Upper lobe of left lung (tissue), 6 donors: ENCODE measurements at places on chromosomes 3 and 15. TPM values are rescaled to one million over a fixed set of nuclear protein-coding genes. Genes with fewer than 3 reads are reported as not detected.

Gene CIAO2A
- total RNA-seq = 39.0 TPM

GRCh38 chr15:60004846-60005351 lies 788 bp downstream of the FOXB1 start:
- H3K4me3 ChIP-seq = peak overlapping the region; percentile 51
- H3K36me3 ChIP-seq = no peaks in the 10 kb centered on the region
- H3K27ac ChIP-seq = no peak overlapping the region
- peaks cover 74% of the 10 kb centered on the region for H3K27me3 ChIP-seq

DNA sequence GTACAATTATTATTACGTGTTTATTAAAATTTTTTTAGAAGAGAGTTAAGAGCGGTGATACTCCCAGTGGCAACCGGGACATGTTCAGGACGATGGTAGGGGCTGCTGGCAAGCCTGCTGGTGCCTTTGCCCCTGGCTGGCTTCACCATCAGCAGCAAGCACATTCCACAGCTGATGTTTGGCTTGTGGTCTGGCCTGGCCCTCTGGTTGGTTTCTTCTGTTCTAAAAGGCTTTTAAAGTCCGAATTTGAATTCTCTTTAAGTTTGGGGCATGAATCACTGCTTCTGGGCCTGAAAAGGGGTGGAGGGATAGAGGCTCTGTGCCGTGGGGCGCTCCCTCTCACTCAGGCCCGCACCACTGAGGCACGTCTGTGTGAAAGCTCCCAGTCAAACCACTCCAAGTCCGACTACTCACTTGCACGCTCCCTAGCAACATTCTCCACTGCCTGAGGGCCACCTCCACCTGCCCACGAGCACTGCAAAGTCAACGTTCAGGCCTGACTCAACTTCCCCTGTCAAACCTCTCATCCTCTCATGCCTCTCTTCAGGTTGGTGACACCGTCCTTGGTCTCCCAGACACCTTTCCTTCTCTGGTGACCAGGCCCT lies 10.1 kb downstream of the ITGA11 start:
- DNase-seq = peak; percentile 19
- no peak overlapping the region for H3K4me3 ChIP-seq
- H3K27ac ChIP-seq = no peak overlapping the region
- peaks cover 9% of the 10 kb centered on the region for H3K4me1 ChIP-seq
- no peaks in the 10 kb centered on the region for H3K36me3 ChIP-seq

Gene CEP152
- 4.1 TPM for total RNA-seq

DNA sequence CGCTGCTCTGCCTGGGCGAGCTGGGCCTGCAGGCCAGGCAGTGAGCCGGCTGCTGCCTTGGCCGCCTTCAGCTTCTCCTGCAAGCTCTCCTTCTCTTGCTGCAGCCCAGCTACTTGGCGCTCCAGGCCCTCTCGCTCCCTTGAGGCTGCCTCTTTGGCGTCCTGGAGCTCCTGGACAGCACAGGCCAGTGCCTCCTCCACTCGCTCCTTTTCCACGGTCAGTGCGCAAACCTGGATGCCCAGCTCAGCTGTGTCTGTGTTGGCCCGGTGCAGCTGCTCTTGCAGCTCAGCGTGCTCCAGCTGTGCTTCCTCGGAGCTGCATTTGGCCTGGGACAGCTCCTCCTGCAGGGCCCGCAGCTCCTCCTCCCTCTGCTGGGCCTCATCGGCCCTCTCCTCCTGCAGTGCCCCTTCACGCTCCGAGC lies 23.1 kb downstream of the CXCR6 start:
- DNase-seq = peak; percentile 44
- H3K4me3 ChIP-seq = no peak overlapping the region
- no peaks in the 10 kb centered on the region for H3K27me3 ChIP-seq
- peaks cover 7% of the 10 kb centered on the region for H3K4me1 ChIP-seq
- no peak overlapping the region for H3K27ac ChIP-seq

Gene ANKRD63
- total RNA-seq = 5.2 TPM

DNA sequence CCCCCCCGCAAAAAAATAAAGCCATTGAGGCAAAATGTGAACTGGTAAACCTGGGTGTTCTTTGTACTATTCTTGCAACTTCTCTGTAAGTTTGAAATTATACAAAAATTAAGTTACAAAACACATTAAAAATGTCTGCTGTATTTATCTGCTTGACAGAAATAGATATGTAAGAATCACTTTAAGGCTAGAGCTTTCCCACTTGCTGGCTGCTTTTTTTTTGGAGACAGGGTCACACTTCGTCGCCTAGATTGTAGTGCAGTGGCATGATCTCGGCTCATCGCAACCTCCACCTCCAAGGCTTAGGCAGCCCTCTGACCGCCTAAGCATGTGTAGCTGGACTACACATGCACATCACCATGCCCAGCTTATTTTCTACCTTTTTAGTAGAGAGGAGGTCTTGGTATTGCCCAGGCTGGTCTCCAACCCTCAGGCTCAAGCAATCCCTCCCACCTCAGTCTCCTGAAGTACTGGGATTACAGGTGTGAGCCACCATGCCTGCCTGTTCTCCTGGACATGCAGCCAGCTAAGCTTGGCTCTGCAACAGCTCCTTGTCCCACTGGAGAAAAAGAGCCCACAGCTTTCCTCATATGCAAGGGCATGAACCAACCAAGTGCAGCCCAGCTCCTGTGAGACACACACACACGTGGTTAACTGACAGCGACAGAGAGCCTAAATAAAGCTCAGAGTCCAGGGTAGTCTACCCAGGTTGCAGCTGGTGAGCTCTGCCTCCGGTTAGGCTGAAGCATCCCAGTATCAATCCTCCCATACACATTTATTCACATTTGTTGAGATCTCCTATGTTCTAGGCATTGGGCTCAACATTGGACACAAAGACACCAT lies 4.5 kb downstream of the RPS17 start:
- H3K4me3 ChIP-seq = no peak overlapping the region
- H3K27ac ChIP-seq = no peak overlapping the region
- H3K27me3 ChIP-seq = no peaks in the 10 kb centered on the region
- H3K4me1 ChIP-seq = peaks cover 21% of the 10 kb centered on the region
- H3K36me3 ChIP-seq = peaks cover 22% of the 10 kb centered on the region
- DNase-seq = no peak

- no peaks in the 10 kb centered on the region for H3K27me3 ChIP-seq
- no peaks in the 10 kb centered on the region for H3K36me3 ChIP-seq
- H3K27ac ChIP-seq = no peak overlapping the region
- no peak overlapping the region for H3K4me3 ChIP-seq
Measured at GRCh38 chr15:69885173-69885955, 212.4 kb downstream of the TLE3 start.

DNA sequence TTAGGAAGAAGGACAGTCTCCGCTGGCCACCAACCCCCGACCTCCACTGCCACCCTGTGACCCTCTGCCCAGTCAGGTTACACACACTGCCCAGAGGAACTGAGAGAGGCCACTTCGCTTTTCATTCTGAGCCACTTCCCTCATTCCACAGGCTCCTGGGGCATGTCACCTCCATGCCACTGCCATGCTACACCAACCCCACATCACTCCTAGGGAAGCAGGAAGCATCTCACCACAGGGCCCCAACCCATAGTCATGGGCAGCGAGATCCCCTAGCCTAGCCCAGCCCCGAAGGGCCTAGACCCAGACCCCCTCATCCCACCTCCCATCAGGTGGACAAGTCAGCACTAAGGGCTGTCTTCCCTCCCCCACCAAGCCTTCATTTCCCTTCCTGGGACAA lies 1.4 kb downstream of the PLCB2 start:
- H3K27me3 ChIP-seq = no peaks in the 10 kb centered on the region
- H3K27ac ChIP-seq = peak overlapping the region; percentile 90
- DNase-seq = no peak
- peak overlapping the region; percentile 44 for H3K4me3 ChIP-seq

DNA sequence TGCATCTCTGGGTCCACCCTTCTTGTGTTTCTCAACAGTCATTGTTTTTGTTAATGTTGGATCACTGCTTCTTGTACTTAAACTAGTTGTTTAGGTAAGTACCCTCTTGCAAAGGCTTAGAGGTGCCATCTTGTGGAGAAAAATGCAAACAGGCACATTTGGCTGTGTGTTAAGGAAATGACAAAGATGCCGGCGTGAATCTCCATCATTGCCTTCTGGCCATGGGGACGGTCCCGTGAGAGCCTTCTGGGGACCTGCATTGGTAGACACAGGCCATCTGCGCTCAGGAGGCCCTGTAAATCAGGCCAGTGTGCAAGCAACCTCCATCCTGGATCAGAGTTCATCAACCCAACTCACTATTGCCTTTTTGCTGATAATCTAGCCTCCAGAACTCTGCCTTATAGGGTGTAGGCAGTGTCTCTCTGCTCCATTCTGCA lies 158.6 kb upstream of the NR2E3 start:
- no peaks in the 10 kb centered on the region for H3K4me1 ChIP-seq
- H3K36me3 ChIP-seq = no peaks in the 10 kb centered on the region
- H3K4me3 ChIP-seq = no peak overlapping the region
- H3K27ac ChIP-seq = no peak overlapping the region
- no peaks in the 10 kb centered on the region for H3K27me3 ChIP-seq
- no peak for DNase-seq

DNA sequence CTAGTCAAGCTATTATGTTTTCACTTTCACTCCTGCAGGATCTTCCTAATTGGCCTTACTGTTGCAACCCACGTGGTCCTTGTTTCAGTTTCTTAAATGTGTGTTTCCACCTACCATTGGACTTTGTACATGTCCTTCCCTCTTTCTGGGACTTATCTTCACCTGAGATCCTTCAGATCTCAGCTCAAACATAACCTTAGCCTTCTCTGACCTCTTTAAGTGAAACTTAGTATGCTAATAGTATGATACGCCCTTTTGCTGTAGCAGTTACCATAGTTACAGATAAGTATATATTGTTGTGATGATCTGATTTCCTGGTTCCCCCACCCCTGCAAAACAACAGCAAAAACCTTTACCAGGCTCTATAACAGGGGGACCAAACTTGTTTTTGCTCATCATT lies 35.2 kb downstream of the U2SURP start:
- H3K4me1 ChIP-seq = no peaks in the 10 kb centered on the region
- H3K27me3 ChIP-seq = no peaks in the 10 kb centered on the region
- H3K36me3 ChIP-seq = peaks cover 8% of the 10 kb centered on the region
- H3K4me3 ChIP-seq = no peak overlapping the region
- no peak for DNase-seq

DNA sequence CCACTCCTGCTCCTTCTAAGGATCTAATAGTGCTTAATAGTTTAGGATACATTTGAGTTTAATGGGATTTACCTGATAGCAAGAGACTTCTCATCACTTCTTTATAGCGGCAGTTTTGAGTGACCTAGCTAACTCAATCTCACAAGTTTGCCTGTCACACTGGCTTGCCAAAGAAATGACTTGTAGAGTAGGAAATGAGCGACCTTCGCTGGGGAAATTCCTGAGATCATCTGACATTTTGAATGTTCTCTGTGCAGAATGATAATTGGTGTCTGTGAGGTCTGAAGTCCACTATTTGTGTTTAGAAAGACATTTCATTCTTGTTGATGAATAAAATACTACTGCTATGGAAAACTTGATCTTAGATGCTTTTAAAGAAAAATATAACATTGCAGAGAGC lies 30.3 kb downstream of the SUCLG2 start:
- no peaks in the 10 kb centered on the region for H3K4me1 ChIP-seq
- H3K27me3 ChIP-seq = no peaks in the 10 kb centered on the region
- no peak overlapping the region for H3K4me3 ChIP-seq
- peaks cover 9% of the 10 kb centered on the region for H3K36me3 ChIP-seq
- H3K27ac ChIP-seq = no peak overlapping the region

Gene CFAP100
- 57.9 TPM for total RNA-seq

DNA sequence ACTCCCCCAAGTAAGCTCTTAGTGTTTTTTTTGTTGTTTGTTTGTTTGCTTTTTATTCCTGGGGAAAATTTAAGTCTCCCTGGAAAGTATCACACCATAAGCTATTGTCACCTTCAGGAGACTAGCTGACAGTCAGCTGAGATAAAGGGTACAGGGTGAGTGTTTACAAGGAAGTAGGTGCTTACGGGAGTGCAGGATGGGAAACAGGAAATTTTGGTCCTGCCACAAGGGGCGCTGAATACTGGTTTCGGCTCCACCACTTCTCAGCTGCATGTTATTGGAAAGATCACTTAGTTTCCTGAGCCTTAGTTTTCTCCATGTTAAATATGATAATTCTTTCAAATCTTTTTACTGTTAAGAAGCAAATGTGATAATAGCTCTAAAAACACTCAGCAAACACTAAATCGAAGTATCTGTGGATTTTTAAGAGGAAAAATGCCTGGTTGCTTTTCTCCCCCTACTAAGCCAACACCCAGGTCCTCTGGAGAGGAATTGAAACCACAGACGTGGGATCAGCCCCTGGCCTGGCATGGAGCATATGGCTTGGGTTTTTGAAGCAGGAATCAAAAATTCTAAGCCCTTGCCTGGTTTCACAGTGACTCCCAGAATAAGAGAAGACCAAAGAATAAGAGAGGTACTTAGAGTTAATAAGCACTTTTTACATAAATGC lies 90.7 kb downstream of the SCN11A start:
- DNase-seq = peak; percentile 46
- H3K36me3 ChIP-seq = no peaks in the 10 kb centered on the region
- peaks cover 6% of the 10 kb centered on the region for H3K4me1 ChIP-seq
- H3K27me3 ChIP-seq = no peaks in the 10 kb centered on the region
- no peak overlapping the region for H3K27ac ChIP-seq

- no peaks in the 10 kb centered on the region for H3K27me3 ChIP-seq
- H3K27ac ChIP-seq = no peak overlapping the region
- DNase-seq = no peak
- no peaks in the 10 kb centered on the region for H3K36me3 ChIP-seq
Measured at GRCh38 chr3:149454746-149455145, 19.8 kb upstream of the TM4SF4 start.

DNA sequence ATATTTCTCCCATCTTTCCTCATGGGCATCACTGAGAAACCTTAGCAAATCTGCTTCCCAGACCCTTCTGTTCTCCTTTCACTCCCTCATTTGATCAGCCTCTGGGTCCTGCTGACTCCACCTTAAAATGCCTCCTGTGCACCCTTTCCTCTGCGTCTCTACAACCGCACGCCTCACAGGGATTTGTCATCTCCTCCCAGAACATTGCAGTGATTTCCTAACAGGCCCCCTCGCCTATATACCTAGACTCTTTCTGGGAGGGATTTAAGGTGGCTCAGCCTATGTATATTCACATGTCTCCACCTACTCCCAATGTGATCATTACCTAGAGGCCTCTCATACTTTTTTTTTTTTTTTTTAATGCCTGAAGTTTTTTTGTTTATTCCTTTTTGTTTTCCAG lies 69.2 kb downstream of the LIPC start:
- no peaks in the 10 kb centered on the region for H3K36me3 ChIP-seq
- H3K4me1 ChIP-seq = no peaks in the 10 kb centered on the region
- no peak overlapping the region for H3K4me3 ChIP-seq
- no peak overlapping the region for H3K27ac ChIP-seq

Gene CDAN1
- 12.6 TPM for total RNA-seq

- H3K27me3 ChIP-seq = no peaks in the 10 kb centered on the region
- H3K27ac ChIP-seq = no peak overlapping the region
- no peak overlapping the region for H3K4me3 ChIP-seq
- no peaks in the 10 kb centered on the region for H3K4me1 ChIP-seq
- DNase-seq = no peak
- no peaks in the 10 kb centered on the region for H3K36me3 ChIP-seq
Measured at GRCh38 chr3:15872807-15873206, 75.0 kb upstream of the ANKRD28 start.

DNA sequence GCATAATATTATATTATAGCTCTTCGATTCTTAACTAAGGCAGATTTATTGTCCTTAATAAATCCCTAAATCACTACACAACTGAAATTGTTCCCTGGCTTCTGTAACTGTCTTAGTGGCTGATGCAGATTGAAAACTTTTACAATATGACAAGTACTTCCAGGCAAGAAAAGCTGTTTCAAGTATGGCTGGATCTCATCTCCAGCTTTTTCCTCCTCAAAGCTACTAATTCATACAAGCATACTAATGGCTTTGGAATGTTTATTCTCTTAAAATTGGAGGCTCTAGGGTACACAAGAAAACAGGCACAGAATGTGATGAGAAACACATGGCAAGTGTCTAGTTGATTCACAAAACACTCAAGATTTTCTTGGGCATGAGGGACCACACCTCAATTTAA lies 351.5 kb upstream of the ICE2 start:
- H3K27me3 ChIP-seq = no peaks in the 10 kb centered on the region
- H3K4me3 ChIP-seq = no peak overlapping the region
- no peak for DNase-seq

Gene HTR3E
- not detected for total RNA-seq
